ENCODE measurements at places on chromosomes 7 and 10.

GRCh38 chr10:104906112-104906511, 265.0 kb downstream of the SORCS3 start:
- no peak for DNase-seq

DNA sequence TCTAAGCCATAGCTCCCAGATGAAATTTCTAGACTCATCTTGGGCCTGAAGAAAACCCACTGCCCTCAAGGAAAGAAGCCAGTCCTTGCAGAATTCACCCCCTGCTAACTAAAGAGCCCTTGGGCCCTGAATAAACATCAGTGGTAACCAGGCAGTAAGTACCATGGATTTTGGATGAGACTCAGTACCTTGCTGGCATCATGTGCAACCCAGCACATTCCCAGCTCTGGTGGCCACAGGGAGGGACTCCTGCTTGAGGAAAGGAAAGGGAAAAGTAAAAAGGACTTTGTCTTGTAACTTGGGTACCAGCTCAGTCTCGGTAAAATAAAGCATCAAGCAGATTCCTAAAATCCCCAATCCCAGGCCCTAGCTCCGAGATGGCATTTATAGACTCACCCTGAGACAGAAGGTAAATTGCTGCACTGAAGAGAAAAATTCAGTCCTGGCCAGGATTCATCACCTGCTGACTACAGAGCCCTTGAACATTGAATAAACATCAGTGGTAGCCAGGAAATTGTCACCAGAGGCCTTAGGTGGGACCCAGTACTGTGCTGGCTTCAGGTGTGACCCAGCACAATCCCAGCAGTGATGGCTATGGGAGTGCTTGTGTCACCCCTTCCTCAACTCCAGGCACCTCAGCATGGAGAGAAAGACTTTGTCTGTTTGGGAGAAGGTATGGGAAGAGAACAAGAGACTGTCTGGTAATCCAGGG, 31.2 kb upstream of the SFTPD start:
- no peak for DNase-seq

- no peak for DNase-seq
Observed at GRCh38 chr10:17064435-17064834, 65.2 kb downstream of the CUBN start.

DNA sequence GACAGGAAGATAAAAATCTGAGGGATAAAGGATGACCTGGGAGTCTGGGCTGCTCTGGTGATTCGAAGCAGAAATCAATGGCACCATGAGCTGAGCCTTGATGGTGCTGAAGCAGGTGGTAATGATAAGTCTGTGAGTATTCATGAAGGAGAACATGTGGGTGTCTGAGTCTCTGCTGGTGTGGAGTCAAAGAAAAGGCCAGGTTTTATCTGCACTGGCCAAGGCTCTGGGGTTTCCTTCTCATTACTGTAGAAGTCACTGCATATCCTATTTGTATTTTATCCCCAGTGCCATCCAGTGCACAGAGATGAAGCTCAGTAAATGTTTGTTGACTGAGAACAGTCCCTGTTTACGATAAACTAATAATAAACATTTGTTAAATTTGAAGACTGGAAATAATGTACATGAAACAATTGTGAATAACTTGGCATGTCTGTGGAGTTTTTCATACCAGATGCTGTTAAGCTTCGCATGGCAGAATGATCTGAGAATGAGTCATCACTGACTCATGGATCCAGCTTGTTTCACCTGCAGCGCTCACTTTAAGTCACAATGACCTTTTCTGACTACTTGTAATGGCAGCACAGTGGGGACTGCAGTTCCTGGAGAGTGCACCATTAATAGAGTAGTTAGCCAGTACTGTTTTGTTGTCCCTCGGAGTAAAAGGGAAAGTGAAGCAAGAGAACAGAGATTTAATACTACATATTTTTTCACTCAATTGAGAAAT, 538.5 kb downstream of the HTR7 start:
- DNase-seq: no peak

DNA sequence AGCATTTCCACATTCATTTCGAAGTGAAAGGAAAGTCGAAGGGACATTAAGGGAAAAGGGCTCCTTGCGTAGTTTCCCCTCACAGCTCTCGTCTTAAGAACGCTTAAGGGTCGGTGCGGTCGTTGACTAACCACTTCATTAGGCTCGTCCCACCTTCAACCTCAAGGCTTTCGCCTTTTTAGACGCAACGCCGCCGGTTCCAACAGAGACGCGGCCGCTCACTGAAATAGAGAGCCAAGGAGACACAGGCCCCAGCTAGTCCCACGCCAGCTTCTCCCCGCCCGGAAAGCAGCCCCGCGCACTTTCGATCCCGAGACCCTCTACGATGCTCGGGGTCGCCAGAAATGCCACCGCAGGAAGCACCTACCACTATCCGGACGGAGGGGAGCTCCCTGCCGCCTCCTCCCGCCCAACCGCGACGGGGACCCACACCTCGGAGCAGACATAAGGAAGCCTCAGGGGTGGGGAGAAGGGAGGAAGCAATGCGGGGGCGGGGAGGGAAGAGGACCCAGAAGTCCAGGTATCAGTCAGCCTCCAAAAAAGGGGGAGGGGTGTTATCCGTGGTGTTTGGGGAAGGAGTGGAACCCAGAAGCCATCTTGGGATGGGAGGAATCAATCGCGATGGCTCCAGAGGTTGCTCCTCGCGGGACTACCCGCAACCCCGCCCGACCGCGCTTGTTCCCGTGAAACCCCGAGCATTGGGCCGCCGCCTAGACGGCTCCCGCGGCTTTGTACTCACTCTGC, 559 bp downstream of the TRA2A start:
- DNase-seq: peak; percentile 4

DNA sequence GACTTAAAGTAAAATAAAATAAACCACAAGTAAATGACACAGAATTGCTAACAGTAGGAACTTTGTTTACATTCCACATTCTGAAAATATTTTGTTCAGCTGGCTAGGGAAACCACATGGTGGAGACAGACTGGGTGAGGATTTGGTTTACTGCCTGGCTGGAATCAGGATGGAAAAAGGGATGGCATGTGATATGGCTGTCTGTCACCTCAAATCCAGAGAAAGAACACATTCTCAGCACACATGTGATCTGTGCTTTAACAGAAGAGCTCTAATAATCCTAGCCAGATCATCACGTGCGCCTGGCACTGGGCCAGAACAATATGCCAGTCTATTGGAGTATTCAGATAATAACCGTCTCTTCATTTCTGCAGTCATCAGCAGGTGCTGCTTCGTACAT, 90.9 kb upstream of the PIP4K2A start:
- no peak for DNase-seq

DNA sequence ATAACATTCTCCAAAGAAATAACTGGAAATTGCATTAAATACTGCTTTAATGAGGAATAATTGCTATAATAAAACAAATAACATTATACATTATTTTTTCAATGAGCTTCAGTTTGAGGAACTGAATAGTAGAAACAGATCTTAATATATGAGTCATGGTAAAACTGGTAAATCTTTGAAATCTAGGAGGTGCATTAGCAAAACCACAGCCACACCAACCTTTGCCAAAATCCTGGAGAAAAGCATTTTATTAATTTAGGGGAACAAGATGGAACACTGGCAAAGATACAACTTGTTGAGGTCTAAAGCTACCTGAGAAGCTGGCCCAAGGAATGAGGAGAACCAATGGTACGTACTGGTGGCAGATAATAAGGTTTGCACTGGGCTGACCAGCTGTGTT, 5.4 kb upstream of the ASL start:
- no peak for DNase-seq

GRCh38 chr10:35300063-35300699, 36.1 kb upstream of the CCNY start:
- DNase-seq: no peak

DNA sequence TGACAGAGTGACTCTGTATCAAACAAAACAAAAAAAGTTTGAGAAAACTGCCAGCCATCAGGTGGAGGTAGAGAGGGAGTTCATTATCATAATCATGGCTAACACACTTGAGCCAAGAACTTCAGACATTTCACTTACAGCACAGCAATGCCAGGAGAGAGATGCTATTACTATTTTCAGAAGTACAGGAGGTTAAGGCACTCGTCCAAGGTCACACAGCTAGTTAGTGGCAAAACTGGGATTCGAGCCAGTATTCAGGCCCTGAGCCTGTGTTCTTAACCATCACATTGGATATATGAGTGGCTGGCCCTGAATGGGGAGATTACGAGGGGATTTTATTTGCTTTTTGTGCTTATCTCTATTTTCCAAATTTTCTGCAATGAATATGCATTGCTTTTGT, 24.8 kb upstream of the UNC5B start:
- no peak for DNase-seq
